ENCODE measurements at places on chromosomes 16 and 17. TPM values are rescaled to one million over a fixed set of nuclear protein-coding genes. Genes with fewer than 3 reads are reported as not detected.
A peak's percentile ranks its signal among the peaks of the same experiment; 100 is the strongest.

DNA sequence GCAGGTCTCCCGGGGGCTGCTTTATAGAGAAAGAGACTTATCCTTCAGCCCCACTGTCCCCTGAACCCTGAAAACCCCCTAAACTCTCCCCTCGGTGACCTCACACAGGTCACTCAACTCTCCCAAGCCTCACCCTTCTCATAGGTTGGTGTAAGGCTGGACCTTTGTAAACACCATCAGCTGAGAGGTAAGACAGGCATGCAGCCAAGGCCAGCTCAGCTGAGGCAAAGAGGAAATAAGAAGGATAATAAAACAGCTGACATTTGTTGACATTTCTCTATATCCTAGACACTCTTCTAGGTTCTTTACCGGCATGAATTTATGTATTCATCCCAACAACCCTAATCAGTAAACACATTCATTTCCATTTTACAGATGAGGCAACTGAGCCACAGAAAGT, 134.3 kb downstream of the CCT6B start:
- no peak overlapping the region for H3K4me3 ChIP-seq
- H3K4me1 ChIP-seq: no peaks in the 10 kb centered on the region
- DNase-seq: no peak
- H3K27me3 ChIP-seq: no peaks in the 10 kb centered on the region
- H3K36me3 ChIP-seq: no peaks in the 10 kb centered on the region
- no peak overlapping the region for H3K27ac ChIP-seq

The WFDC1 gene
- total RNA-seq: not detected

- H3K36me3 ChIP-seq: no peaks in the 10 kb centered on the region
- H3K27ac ChIP-seq: no peak overlapping the region
- no peaks in the 10 kb centered on the region for H3K27me3 ChIP-seq
- no peak overlapping the region for H3K4me3 ChIP-seq
Observed at GRCh38 chr16:2296661-2297505, 29.0 kb upstream of the RNPS1 start.

The MEIOC gene
- 0.55 TPM for total RNA-seq

DNA sequence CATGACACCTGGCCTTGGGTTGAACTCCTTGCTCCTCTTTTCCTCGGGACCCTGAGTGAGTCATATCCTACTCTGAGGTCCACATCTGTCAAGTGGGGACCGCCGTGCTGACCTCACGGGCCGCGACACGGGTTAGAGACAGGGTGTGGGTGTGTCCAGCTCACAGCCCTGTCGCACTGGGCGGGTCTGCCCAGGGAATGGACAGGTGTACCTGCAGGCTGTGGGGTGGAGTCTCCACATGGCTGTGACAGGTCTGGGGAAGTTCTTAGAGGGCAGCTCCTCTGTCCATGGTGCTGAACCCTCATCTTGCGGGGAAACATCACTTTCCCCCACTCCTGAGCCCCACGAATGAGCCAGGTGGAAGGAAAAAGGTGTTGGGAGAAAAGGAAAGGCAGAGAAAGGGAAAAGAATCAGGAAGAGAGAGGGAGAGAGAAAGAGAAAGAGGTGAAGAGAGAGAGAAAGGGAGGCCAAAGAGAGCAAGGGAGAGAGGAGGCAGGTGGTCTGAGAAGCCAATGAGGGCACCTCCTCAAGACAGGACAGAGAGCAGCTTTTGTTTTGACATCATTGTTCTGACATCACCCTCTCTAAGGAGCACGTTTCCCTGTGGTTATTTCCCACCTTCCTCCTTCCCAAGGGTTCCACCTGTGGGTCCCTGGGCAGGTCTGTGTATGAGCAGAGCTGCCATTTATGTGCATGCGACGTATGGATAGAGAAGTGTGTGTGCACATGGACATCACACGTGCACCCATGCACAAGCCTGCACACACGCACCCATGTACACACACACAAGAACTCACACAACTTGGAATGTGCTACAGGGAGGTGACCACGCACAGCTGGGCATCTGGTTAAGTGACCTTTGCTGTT, 32.6 kb upstream of the CBFA2T3 start:
- H3K4me3 ChIP-seq: no peak overlapping the region
- H3K27me3 ChIP-seq: no peaks in the 10 kb centered on the region
- H3K4me1 ChIP-seq: no peaks in the 10 kb centered on the region
- H3K27ac ChIP-seq: no peak overlapping the region

The NPIPB4 gene
- 98.2 TPM for total RNA-seq

- H3K4me1 ChIP-seq: peaks cover 10% of the 10 kb centered on the region
- no peak overlapping the region for H3K4me3 ChIP-seq
- H3K27me3 ChIP-seq: peaks cover 12% of the 10 kb centered on the region
- no peaks in the 10 kb centered on the region for H3K36me3 ChIP-seq
- no peak for DNase-seq
- no peak overlapping the region for H3K27ac ChIP-seq
Observed at GRCh38 chr17:80523956-80524712, 20.5 kb upstream of the RPTOR start.

DNA sequence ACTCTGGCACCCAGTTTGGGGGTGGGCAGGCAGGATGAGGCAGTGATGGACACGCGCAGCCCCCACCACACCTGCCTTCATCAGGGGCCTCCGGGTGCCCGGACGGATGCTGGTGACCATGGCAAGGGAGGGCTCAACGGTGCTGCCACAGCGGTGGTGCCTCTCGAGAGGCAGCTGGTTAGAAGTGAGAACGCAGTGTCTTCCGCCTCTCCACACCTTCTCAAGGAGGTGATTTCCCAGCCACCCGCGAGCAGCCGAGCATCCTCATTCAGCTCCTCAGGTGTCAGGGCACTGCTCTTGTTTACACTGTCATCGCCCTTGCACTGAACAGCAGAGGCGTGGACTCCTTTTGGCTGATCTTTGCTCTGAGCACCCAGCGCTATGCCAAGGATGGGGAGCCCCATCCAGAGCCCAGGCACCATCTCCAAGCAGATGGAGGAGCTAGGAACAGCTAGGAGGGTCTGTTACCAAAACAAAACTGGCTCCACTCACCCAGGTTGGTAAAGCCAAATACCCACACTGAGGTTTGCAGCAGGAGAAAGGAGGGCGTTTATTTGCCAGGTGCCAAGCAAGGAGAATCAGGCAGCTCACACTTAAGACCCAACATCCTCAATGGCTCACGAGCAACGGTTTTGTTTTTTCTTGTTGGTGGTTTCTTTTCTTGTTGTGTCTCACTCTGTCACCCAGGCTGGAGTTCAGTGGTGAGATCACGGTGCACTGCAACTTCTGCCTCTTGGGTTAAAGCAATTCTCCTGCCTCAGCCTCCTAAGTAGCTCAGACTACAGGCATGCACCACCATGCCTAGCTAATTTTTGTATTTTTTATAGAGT, 174.3 kb upstream of the TNRC6C start:
- peaks cover 10% of the 10 kb centered on the region for H3K4me1 ChIP-seq
- H3K27ac ChIP-seq: no peak overlapping the region
- no peak for DNase-seq
- no peaks in the 10 kb centered on the region for H3K36me3 ChIP-seq
- no peak overlapping the region for H3K4me3 ChIP-seq

The SAMD14 gene
- total RNA-seq: 10.8 TPM

The RPGRIP1L gene
- 16.8 TPM for total RNA-seq

The ZNF19 gene
- 2.8 TPM for total RNA-seq

DNA sequence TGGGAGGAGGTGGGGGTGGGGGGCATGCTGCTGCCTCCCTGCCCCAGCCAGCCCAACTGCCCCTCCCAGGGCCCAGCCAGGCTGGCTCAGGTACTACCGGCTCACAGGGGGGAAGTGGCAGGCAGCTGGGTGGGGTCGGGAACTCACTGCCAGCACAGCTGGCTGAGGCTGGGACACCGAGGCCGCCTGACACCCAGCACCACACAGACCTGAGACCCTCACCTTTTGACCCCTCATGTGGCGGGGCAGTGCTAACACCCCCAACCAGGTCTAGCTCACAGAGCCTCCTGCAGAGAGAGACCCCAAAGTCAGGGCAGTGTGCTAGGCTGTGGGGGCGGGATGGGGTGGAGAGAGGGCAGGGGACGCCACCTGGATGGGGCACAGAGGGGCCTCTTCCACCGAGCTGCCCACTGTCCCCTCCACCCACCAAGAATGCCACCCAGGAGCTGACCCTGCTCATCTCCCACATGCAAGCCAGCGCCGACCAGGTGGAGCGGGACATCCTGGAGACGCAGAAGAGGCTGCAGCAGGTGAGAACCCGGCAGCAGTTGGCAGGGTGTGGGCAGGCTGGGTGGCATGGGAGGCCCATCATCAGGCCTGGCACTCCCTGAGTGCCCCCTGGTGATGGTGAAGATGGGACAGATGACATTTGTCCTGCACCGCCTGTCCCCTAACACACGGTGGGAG, 3.0 kb downstream of the EVPLL start:
- DNase-seq: no peak
- H3K36me3 ChIP-seq: no peaks in the 10 kb centered on the region
- H3K27ac ChIP-seq: no peak overlapping the region
- no peak overlapping the region for H3K4me3 ChIP-seq
- no peaks in the 10 kb centered on the region for H3K4me1 ChIP-seq

DNA sequence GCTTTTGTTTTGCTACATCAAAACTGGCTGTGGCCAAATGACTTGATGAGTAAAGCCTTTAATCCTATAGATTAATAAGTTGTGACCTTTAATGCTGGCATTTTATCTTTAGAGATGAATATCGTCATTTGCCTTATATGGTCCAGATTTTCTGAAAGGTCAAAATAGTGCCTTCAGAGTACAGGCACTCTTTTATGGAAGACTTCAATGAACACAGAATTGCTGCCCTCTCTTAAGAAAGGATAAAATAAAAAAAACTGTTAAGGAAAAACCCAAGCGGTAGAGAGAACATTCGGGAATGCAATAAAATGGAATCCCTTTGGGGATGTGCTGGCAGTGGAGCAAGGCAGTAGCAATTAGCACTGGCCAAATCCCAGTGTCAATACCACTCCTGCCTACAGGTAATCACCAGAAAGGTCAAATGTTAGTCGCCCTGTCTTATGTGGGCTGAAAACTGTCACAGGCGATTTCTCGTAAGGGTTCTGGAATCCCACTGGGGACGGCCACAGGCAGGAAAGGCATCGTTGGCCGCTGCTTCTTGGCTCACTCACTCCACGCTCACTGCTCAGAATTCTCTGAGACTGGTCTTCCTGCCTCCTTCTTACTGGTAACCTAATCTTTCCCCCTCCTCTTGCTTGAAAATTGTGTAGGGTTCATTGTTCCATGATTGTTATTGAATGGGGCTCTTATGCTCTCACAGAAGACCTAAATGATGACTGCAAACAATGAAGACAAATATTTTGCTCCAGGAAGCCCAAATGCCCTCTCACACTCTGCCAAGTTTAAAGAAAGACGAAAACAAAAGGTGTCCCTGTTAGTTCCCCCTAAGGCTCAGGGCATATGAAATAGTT, 45.4 kb upstream of the HSBP1 start:
- DNase-seq: no peak
- H3K27me3 ChIP-seq: no peaks in the 10 kb centered on the region
- H3K4me1 ChIP-seq: no peaks in the 10 kb centered on the region
- H3K27ac ChIP-seq: no peak overlapping the region
- H3K4me3 ChIP-seq: no peak overlapping the region

GRCh38 chr17:77126519-77126918, 14.2 kb upstream of the SEC14L1 start:
- no peaks in the 10 kb centered on the region for H3K27me3 ChIP-seq
- H3K36me3 ChIP-seq: no peaks in the 10 kb centered on the region
- peak overlapping the region; percentile 97 for H3K27ac ChIP-seq
- peaks cover 55% of the 10 kb centered on the region for H3K4me1 ChIP-seq

GRCh38 chr16:67393788-67394154, 473 bp upstream of the TPPP3 start:
- H3K27ac ChIP-seq: no peak overlapping the region
- H3K27me3 ChIP-seq: peaks cover 3% of the 10 kb centered on the region
- H3K4me1 ChIP-seq: peaks cover 23% of the 10 kb centered on the region
- no peaks in the 10 kb centered on the region for H3K36me3 ChIP-seq
- DNase-seq: no peak
- peak overlapping the region; percentile 41 for H3K4me3 ChIP-seq

The GALR2 gene
- not detected for total RNA-seq

All from astrocyte (in vitro differentiated cells and primary cell).